Heart right ventricle (tissue), 16 donors: ENCODE measurements at places on chromosomes 6 and 20. TPM values are rescaled to one million over a fixed set of nuclear protein-coding genes. Genes with fewer than 3 reads are reported as not detected.

Gene LTB
- 0.65 TPM for polyA plus RNA-seq

Gene CCN5
- 14.1 TPM for polyA plus RNA-seq

Gene DNMT3B
- 0.35 TPM for polyA plus RNA-seq

Gene CYP21A2
- polyA plus RNA-seq: 0.73 TPM

Gene SNPH
- 1.5 TPM for polyA plus RNA-seq

Gene SLC4A11
- polyA plus RNA-seq: 0.51 TPM

Gene COL21A1
- 14.3 TPM for polyA plus RNA-seq

Gene CALHM4
- 0.22 TPM for polyA plus RNA-seq

Gene IL17A
- polyA plus RNA-seq: not detected

Gene FOXQ1
- not detected for polyA plus RNA-seq

Gene CENPW
- polyA plus RNA-seq: 1.1 TPM

Gene NMBR
- polyA plus RNA-seq: not detected

Gene DPM1
- polyA plus RNA-seq: 44.6 TPM

Gene DSTN
- 261 TPM for polyA plus RNA-seq

Gene PTP4A1
- polyA plus RNA-seq: 13.6 TPM

Gene OXT
- not detected for polyA plus RNA-seq

Gene GINS1
- 0.29 TPM for polyA plus RNA-seq

Gene CTAGE9
- polyA plus RNA-seq: not detected

Gene DEF6
- polyA plus RNA-seq: 1.7 TPM

Gene SYCP2
- polyA plus RNA-seq: 7.5 TPM

Gene LKAAEAR1
- 0.12 TPM for polyA plus RNA-seq

Gene TMC2
- not detected for polyA plus RNA-seq

Gene SLC35D3
- 0.04 TPM for polyA plus RNA-seq

Gene TRAPPC3L
- polyA plus RNA-seq: 0.22 TPM

Gene TAGAP
- 0.37 TPM for polyA plus RNA-seq

Gene TMEM244
- not detected for polyA plus RNA-seq

Gene TAAR9
- not detected for polyA plus RNA-seq

Gene NKAIN2
- polyA plus RNA-seq: 0.07 TPM

Gene PDE7B
- polyA plus RNA-seq: 5.9 TPM

Gene SSTR4
- not detected for polyA plus RNA-seq

Gene HEY2
- polyA plus RNA-seq: 14.1 TPM

Gene SPATS1
- not detected for polyA plus RNA-seq

Gene PRDM13
- not detected for polyA plus RNA-seq

Gene MTRF1L
- polyA plus RNA-seq: 13.5 TPM

Gene GNL1
- 29.9 TPM for polyA plus RNA-seq

Gene ACAT2
- polyA plus RNA-seq: 15.3 TPM

Gene HLA-DQB1
- polyA plus RNA-seq: 18.8 TPM

Gene PHACTR1
- polyA plus RNA-seq: 17.0 TPM

Gene CYP39A1
- 4.0 TPM for polyA plus RNA-seq
